ENCODE measurements at places on chromosomes 6 and 20. TPM values are rescaled to one million over a fixed set of nuclear protein-coding genes. Genes with fewer than 3 reads are reported as not detected.

- peaks cover 14% of the 10 kb centered on the region for H3K36me3 ChIP-seq
- peaks cover 21% of the 10 kb centered on the region for H3K4me1 ChIP-seq
- H3K27ac ChIP-seq, result no peak overlapping the region
- no peak for DNase-seq
- peaks cover 34% of the 10 kb centered on the region for H3K27me3 ChIP-seq
- H3K4me3 ChIP-seq, result no peak overlapping the region
These were observed 149.4 kb upstream of the NOX3 start for GRCh38 chr6:155604991-155605390.

DNA sequence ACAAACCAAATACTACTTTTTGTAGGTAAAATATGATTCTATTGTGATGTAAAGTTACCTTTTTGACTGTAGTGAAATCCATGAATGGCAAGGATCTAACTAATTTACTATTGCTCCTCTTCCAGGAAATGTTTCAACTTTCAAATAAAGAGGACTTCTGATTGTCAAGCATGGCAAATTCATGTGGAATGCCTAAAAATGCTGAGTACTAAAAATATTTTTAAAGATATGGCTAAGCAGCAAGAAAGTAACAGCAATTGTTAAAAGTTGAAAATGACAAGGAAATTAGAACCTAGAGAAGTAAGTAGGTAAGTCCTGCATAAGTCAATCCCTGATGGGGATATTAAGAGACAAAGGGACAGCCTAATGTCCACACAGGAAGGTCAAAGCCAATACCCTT is 126.0 kb downstream of the BACH2 start:
- H3K27ac ChIP-seq, result no peak overlapping the region
- H3K36me3 ChIP-seq, result peaks cover 7% of the 10 kb centered on the region
- H3K4me1 ChIP-seq, result peaks cover 27% of the 10 kb centered on the region
- DNase-seq, result no peak
- H3K4me3 ChIP-seq, result no peak overlapping the region
- no peaks in the 10 kb centered on the region for H3K27me3 ChIP-seq

DNA sequence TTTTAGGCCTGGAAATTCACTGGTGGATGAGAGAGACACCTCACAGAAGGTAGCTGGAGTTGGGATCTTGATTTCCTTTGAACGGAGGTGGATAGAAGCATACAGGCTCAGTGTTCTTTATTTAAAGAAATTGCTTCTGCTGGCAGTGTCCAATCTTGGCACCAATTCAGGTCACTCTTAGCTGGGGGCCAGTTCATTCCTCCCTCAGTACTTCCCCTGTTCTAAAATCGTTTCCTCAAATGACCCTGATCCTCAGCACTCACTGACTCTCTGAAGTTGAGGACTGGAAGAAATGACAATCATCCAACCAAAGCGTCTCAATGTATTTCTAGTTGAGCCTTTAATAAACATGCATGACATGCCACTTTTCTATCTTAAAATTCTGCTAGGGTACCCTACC is 472.5 kb upstream of the BTBD3 start:
- no peaks in the 10 kb centered on the region for H3K27me3 ChIP-seq
- DNase-seq, result no peak
- H3K4me1 ChIP-seq, result peaks cover 25% of the 10 kb centered on the region
- peaks cover 4% of the 10 kb centered on the region for H3K36me3 ChIP-seq
- H3K4me3 ChIP-seq, result no peak overlapping the region
- peak overlapping the region; percentile 24 for H3K27ac ChIP-seq

The KIFC1 gene
- 124 TPM for total RNA-seq

DNA sequence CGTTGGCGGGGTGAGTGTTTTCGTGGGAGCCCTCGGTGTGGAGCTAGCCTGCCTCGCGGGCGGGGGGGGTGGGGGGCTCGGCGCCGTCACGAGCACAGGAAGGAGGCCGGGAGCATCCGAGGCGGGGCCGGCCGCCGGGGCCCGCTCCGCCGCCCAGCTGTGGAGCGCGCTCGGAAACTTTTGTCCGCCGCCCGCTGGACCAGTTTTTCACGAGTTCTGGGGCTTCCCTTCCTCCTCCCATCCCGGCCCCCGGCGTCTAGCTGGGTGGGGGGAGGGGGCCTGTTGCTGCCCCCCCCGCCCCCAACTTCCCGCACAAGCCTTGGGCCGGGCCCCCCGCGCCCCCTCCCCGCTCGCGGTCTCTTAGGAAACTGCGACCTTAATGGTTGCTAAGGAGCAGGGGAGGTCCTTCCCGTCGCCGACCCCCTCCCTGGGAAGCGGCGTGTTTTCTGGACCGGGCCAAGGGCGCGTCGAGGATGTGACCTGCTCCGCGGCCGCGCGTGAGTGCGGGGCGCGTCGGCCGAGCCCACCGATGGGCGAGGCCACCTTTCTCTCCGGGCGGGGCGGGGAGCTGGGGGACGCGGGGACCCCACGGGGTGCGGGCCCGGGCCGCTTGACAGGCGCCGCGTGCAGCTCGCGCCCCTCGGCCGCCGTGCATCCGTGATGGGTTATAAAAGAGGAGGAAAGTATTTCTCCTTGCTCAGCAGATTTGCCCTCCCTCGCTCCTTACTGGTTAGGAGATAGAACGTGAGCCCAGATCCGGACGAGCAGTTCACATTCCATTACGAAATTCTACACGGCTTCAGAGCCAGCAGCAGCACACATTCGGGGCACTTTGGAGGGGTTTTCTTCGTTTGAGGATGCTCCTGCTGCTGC is 1.4 kb downstream of the RREB1 start:
- H3K27ac ChIP-seq, result no peak overlapping the region
- H3K4me1 ChIP-seq, result peaks cover 39% of the 10 kb centered on the region
- DNase-seq, result peak; percentile 5
- no peaks in the 10 kb centered on the region for H3K36me3 ChIP-seq
- H3K4me3 ChIP-seq, result peak overlapping the region; percentile 87

GRCh38 chr20:38200646-38201045 is 35.6 kb upstream of the TGM2 start:
- H3K36me3 ChIP-seq, result no peaks in the 10 kb centered on the region
- H3K4me3 ChIP-seq, result no peak overlapping the region
- H3K27me3 ChIP-seq, result peaks cover 21% of the 10 kb centered on the region

GRCh38 chr6:169933839-169934698 is 182.6 kb downstream of the ERMARD start:
- H3K4me1 ChIP-seq, result peaks cover 9% of the 10 kb centered on the region
- no peak overlapping the region for H3K27ac ChIP-seq
- no peak overlapping the region for H3K4me3 ChIP-seq
- DNase-seq, result no peak

The SLC2A10 gene
- 12.7 TPM for total RNA-seq

- H3K4me3 ChIP-seq, result peak overlapping the region; percentile 2
- H3K27ac ChIP-seq, result no peak overlapping the region
- H3K4me1 ChIP-seq, result peaks cover 15% of the 10 kb centered on the region
- H3K27me3 ChIP-seq, result peaks cover 77% of the 10 kb centered on the region
- peak; percentile 2 for DNase-seq
These were observed 240.9 kb downstream of the PHACTR1 start for GRCh38 chr6:12957321-12958051.

GRCh38 chr6:149990661-149991471 is 27.1 kb downstream of the ULBP1 start:
- peaks cover 95% of the 10 kb centered on the region for H3K27me3 ChIP-seq
- DNase-seq, result no peak

GRCh38 chr6:52000064-52000463 is 87.3 kb downstream of the PKHD1 start:
- H3K27me3 ChIP-seq, result no peaks in the 10 kb centered on the region
- peaks cover 10% of the 10 kb centered on the region for H3K4me1 ChIP-seq
- no peak overlapping the region for H3K4me3 ChIP-seq
- H3K27ac ChIP-seq, result no peak overlapping the region
- no peaks in the 10 kb centered on the region for H3K36me3 ChIP-seq

The ID4 gene
- total RNA-seq, result 106 TPM

The SLC39A7 gene
- total RNA-seq, result 95.7 TPM

DNA sequence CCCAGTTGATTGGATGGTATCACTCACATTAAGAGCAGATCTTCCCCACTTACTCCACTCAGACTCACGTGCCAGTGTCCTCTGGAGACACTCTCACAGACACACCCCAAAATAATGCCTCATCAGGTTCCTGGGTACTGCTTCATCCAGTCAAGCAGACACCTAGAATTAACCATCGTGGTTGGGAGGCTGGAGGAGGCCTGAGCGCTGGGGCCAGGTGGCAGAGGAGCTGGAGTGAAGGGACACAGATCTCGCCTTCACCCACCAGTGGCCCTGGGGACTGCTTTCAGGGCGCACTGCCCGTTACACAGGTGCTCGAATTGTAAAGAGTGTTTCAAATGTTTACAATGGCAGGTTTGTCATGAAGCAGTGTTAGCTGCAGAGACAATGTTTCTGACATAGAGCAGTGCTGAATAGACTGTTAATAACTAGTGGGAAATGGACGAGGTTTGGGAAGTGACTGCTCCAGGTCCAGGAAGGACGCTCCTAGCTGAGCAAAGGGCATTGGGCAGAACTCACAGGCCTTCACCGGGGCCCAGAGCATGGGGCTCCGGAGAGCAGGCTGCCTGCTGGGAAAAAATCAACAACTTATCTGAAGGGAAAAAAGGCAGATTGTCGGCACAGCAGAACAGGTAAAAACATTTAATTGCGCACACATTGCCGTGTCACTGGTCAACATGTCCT is 38.4 kb downstream of the TMEM242 start:
- no peaks in the 10 kb centered on the region for H3K27me3 ChIP-seq
- H3K27ac ChIP-seq, result no peak overlapping the region
- no peak for DNase-seq
- H3K4me3 ChIP-seq, result no peak overlapping the region
- peaks cover 23% of the 10 kb centered on the region for H3K4me1 ChIP-seq

The DYNLT2 gene
- total RNA-seq, result 2.8 TPM

- no peak overlapping the region for H3K27ac ChIP-seq
- DNase-seq, result no peak
- H3K4me3 ChIP-seq, result no peak overlapping the region
- peaks cover 2% of the 10 kb centered on the region for H3K4me1 ChIP-seq
- H3K27me3 ChIP-seq, result no peaks in the 10 kb centered on the region
- no peaks in the 10 kb centered on the region for H3K36me3 ChIP-seq
These were observed 154.2 kb upstream of the TSHZ2 start for GRCh38 chr20:52817981-52818380.

The TREML4 gene
- not detected for total RNA-seq

GRCh38 chr20:62580733-62581132 is 61.6 kb upstream of the SLCO4A1 start:
- H3K27ac ChIP-seq, result no peak overlapping the region
- no peak for DNase-seq
- H3K4me1 ChIP-seq, result peaks cover 21% of the 10 kb centered on the region
- H3K27me3 ChIP-seq, result peaks cover 40% of the 10 kb centered on the region
- H3K4me3 ChIP-seq, result no peak overlapping the region

The IRAK1BP1 gene
- total RNA-seq, result 7.8 TPM

DNA sequence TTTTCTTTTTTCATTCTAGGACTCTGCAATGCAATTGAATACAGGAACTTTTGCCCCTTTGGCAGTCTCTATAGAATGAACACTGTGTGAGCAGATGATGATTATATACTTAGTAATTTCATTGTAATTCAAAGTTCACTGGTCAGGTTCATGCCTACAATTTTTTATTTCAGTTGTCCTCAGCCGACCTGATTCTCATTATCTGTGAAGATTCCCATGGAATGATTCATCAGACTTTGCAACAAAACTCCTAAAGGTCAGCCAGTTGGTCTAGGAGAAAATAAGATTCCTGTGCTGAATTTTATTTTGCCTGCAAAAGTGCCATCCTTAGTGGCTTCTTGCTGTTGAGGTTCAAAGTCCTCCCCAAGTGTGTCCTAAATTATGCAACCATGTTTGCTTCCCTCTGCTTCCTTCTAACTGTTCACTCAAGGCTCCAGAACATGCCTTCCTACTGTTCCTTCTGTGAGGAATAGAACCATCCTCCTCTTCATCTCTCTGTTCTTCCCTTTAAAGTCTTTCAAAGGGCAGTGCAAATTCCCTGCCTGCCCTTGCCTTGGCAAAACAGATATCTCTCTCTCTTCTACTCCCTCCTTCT is 194.2 kb upstream of the CNR1 start:
- no peaks in the 10 kb centered on the region for H3K36me3 ChIP-seq
- peaks cover 22% of the 10 kb centered on the region for H3K4me1 ChIP-seq
- H3K4me3 ChIP-seq, result no peak overlapping the region
- DNase-seq, result no peak
- peak overlapping the region; percentile 79 for H3K27ac ChIP-seq
- no peaks in the 10 kb centered on the region for H3K27me3 ChIP-seq

- no peak overlapping the region for H3K27ac ChIP-seq
- DNase-seq, result no peak
- no peaks in the 10 kb centered on the region for H3K4me1 ChIP-seq
- H3K4me3 ChIP-seq, result no peak overlapping the region
These were observed 24.5 kb downstream of the ARFGEF2 start for GRCh38 chr20:48945840-48946514.

- H3K27me3 ChIP-seq, result no peaks in the 10 kb centered on the region
- no peak for DNase-seq
- no peaks in the 10 kb centered on the region for H3K36me3 ChIP-seq
- H3K4me3 ChIP-seq, result no peak overlapping the region
These were observed 103.1 kb upstream of the SPACA1 start for GRCh38 chr6:87944541-87944954.

DNA sequence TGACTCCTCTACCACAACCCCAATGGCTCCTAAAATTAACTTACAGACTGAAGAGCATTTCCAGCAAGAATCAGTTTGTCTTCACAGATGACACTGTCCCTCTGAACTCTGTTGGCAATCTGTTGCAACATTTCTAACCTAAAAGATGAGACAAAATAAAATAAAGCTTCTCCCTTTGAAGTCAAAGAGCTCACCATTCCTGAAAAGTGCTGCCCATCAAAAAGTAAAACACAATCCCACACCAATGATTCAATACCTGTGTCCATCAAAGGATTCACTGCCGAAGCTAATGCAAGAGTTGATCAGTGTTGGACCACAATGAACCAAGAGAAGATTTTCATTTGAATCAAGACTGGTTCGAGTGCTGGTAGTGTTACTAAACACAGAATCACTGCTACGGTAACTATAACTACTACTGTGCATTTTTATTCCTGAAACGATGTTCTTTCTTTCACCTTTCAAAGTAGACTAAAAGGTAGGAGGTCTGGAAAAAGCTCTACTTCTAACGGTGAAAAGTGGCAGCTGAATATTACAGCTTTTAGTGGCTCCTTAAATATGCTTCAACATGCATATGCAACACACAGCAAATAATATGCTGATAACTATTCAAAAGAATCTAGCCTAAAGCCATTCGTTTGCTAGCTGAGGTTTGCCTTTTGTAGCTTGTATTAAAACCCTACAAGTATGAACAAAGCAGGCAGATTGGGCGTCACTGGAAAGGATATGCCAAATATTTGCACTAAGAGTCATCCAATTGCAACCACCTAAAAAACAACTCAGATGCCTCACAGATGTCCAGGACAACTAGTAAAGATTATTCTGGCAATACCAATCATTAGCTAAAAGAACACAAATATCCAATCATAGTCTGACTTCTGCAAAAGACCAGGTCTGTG is at the start of gene DST:
Gene DST (minus strand): TSS at position 524 of the 896 bp plus-strand sequence.
- H3K4me1 ChIP-seq, result no peaks in the 10 kb centered on the region
- peaks cover 5% of the 10 kb centered on the region for H3K36me3 ChIP-seq
- no peak within 1 kb of the TSS for H3K4me3 ChIP-seq
- H3K27ac ChIP-seq, result no peak within 1 kb of the TSS

All from neural crest cell (in vitro differentiated cells).